ENCODE measurements at places on chromosomes 1 and 21. TPM values are rescaled to one million over a fixed set of nuclear protein-coding genes. Genes with fewer than 3 reads are reported as not detected.
A peak's percentile ranks its signal among the peaks of the same experiment; 100 is the strongest.

DNA sequence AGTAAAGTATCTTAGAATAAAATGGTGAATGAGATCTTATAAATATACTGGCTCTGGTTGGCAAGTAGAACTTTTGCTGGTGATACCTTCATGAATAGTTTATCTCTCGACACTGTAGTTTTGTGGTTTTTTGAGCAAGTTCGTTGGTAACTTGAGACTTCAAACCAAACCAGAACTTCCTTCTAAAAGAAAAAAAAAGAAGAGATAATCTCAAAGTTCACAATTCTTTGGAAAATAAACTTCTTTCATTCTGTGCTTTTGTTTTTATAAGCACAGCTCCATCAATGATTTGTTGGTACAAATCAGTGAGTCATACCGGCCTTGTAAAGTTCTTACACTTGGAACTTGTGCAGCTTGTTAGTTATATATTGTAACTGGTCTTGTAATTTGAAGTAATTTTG, 2.3 kb downstream of the HIPK1 start:
- DNase-seq = no peak

The ZFYVE9 gene
- 6.1 TPM for total RNA-seq

- no peak for DNase-seq
Observed at GRCh38 chr1:113118266-113118665, 45.3 kb downstream of the LRIG2 start.

The TMEM54 gene
- total RNA-seq = 1.4 TPM

GRCh38 chr1:58816747-58817221, 32.9 kb upstream of the JUN start:
- no peak for DNase-seq

The PACC1 gene
- 12.7 TPM for total RNA-seq

The NES gene
- 0.04 TPM for total RNA-seq

DNA sequence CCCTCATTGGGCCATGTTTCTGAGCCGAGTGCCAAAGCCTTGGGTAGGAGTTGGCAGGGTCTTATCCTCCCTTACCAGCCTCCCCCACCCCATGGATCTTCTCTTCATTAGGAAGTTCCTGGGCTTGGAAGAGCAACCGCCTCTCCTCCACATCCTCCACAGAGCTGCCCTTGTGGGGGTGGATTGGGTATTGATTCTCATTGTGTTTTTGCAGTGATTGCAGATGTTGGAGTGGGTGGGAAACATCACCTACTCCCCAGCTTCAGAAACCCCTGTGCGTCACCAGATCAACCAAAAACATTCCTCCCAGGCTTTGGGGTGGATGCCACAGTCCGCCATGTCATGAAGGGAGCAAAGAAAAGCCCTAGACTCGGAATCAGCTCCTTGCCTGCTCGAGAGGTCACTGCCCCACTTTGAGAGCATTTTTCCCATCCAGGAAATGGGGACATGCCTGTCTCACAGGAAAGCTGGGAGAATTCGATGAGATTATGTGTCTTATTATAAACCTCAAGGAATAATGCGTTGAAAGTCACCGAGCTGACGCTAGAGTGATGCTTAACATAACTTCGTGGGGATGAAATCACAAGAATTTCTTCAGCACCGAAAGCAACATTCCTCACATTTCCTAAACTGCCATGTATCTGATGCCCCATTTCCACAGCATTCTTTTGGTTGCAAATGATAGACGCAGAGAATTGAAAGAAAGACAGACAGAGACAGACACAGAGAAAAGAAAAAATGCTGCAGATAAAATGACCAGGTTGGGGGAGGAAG, 44.7 kb upstream of the ZBTB40 start:
- DNase-seq = no peak

- no peak for DNase-seq
Observed at GRCh38 chr1:152621993-152622392, 910 bp downstream of the LCE3A start.

DNA sequence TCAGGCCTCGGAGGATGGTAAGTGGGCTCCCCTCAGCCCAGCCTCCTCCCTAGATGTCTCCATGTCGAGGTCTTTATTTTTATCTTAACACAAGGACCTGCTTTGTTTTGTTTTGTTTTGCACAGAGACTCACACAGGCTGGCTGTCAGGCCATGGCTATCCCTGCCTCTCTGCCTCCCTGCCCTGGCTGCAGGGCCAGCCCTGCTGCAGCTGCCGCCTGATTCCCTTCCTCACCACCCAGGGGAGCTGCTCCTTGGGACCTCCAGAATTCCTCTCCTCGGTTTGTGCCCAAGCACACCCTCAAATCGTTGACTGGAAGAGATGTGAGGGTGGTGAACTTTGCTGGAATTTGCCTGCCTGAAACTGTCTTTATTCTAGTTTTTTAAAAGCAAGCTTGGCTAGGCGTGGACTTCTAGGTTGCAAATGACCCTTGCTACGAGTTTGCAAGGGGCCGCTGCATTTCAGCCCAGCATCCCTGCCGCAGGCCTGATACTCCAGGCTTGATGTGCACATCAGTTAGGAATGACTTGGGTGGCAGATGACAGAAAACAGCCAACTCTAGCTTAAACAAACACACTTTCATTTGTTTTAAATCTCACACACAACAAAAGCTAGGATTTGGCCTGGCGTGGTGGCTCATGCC, 37.1 kb downstream of the WNT9A start:
- DNase-seq = no peak

DNA sequence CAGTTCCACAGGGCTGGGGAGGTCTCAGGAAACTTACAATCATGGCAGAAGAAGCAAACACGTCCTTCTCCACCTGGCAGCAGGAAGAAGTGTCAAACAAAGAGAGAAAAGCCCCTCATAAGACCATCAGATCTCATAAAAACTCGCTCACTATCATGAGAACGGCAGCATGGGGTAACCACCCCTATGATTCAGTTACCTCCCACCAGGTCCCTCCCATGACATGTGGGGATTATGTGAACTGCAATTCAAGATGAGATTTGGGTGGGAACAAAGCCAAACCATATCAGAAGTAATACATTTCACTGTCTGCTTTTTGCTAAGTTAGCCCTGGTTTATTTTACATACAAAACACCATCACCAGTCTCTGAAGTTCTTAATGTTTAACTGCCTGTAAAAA, 68.5 kb downstream of the RBM11 start:
- DNase-seq = no peak

DNA sequence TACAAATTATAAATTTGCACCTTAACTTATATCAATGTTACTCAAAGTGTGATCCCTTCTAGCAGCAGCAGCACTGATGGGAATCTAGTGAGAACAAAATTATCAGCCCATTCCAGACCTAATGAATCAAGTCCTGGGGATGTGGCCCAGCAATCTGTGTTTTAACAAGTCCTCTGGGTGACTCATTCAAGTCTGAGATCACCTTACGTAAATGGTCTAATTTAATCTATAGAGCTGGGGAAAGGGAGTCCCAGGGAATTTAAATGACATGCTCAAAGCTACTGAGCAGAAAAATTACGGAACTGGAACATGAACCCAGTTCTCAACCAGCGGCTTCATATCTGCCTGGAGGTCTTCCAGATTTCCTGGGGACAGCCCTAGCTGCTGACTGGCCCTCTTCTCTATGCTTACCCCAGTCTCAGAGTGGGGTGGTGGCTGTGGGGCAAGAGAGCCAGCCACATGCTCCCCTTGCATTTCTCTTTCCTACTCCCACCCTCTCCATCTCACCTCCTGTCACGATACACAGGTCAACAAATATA, 220.0 kb downstream of the TM2D1 start:
- DNase-seq = no peak

- DNase-seq = no peak
Observed at GRCh38 chr1:54476530-54477109, 70.4 kb upstream of the SSBP3 start.

DNA sequence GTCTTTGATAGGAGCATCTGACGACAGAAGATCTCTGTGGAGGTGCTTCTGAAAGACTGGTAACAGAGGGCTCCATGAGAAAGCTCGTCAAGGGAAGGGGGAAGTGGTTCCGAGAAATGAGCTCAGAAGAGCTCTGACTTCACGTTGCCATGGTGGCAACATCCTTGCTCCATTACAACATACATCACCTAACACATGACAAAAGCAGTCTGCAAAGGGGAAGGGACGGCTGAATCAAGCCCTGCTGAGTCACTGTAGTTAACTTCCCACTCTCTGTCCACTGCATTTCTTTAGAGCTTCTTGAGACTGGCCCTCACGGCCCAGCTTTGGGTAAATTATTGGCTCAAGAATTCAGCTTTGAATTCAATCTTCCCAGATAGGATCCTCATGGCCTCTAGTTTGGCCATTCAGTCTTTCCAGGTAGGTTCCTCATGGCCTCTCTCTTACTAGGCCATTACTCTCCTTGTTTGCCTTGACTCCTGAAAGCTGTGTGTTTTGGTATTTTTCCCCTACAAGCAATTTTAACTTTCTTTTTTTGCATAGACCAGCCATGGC, 88.0 kb upstream of the ZNF648 start:
- DNase-seq = peak; percentile 9

DNA sequence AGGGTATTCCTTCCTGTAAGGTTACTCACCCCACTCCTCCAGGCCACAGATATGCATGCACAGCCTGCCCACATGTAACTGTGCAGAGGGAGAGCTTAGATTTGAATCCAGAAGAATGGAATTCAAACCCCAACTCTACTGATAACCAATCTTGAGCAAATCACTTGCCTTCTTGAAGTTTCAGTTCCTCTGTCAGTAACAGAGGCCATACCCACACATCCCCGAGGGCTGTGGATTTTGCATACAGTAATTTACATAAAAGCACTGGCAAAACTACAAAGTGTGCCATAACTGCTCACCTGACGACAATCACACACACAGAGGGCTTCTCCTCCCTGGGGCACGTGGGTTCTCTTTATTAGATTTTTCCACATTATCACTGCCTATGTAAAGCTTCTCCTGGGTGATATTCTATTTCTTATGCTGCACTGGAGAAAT, 18.6 kb downstream of the CD247 start:
- DNase-seq = peak; percentile 46

The MYOM3 gene
- total RNA-seq = not detected

GRCh38 chr1:241308471-241308870, 48.5 kb downstream of the RGS7 start:
- DNase-seq = no peak

DNA sequence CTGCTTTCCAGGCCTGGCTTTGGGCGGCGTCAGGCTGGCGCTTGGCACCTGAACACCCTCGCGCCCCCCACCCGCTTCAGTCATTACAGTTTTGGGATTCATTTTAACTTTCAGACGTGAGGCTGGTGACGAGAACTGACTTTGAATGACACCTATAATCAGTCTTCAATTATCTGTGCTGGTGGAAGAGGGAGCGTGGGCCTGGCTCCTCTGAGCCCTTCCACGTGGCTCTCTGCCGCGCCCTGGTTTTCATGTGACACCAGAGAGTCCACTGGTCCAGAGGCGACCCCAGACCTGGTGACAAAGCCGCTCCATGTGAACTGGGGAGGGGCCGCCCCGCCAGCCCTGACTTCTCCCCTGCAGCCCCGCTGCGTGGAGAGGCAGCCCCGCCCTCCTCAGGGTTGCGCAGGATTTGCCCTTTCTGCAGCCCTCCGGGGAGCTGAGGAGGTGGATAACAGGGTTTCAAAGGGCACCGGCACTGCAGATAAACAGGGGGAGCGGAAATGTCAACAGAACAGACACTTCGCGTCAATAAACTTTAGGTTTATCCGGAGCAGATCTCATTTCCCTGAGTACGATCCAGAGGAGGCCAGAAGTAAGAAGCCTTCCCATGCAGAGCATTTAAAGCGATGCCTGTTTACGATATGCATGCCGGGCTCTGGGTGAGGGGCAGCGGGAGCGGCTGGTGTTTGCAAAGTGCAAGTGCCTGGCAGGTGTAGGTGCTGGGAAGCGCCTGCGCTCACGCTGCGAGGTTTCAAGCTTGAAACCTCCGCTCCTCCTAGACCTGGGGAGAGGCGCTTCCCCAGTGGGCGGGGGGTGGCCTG, 56.4 kb downstream of the AJAP1 start:
- no peak for DNase-seq

GRCh38 chr1:159827102-159827490, 423 bp downstream of the SLAMF8 start:
- DNase-seq = no peak

DNA sequence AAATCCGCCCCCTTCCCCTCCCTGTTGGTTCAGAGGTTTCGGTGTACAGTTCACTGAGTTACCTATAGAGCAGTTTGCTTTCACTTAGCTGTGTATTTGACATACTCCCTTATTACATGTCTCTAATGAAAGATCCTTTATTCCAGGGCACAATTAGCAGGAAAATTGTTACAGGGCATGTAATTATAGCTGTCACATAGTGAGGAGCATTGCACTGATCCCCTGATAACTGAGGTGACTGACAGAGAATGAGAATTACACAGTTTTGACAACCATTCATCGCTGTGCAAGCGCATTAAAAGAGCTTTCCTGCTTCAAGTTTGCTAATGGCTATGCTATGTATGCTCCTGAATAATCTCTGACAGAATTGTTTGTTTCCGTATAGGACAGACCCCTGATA, 26.9 kb downstream of the DAP3 start:
- DNase-seq = no peak

- no peak for DNase-seq
Observed at GRCh38 chr21:16115461-16115860, 385.7 kb downstream of the USP25 start.

- DNase-seq = no peak
Observed at GRCh38 chr1:33903210-33903589, 39.3 kb downstream of the HMGB4 start.

The UBIAD1 gene
- total RNA-seq = 39.1 TPM

GRCh38 chr1:207025146-207025880, 7.2 kb downstream of the C1orf116 start:
- DNase-seq = no peak

- DNase-seq = no peak
Observed at GRCh38 chr1:93525431-93525830, 77.5 kb downstream of the FNBP1L start.

- DNase-seq = no peak
Observed at GRCh38 chr1:18440385-18441226, 40.1 kb upstream of the KLHDC7A start.

DNA sequence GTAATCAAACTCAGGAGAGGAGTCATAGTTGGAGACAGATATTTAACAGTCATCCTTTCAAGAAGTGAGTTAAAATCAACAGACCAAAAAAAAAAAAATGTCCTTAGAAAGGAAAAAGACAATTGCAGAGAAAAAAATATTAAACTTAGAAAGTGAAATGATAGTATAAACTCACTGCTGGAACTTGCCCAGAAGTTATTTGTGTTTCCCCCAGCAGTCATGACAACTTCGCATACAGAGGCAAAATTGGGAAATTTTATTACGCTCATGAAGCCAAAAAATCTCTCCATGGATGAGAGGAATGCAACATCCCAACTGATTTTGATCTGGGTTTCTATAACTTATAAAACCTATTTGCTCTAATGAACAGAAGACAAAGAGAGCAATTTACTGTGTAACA, 198.2 kb downstream of the LRRC7 start:
- no peak for DNase-seq

DNA sequence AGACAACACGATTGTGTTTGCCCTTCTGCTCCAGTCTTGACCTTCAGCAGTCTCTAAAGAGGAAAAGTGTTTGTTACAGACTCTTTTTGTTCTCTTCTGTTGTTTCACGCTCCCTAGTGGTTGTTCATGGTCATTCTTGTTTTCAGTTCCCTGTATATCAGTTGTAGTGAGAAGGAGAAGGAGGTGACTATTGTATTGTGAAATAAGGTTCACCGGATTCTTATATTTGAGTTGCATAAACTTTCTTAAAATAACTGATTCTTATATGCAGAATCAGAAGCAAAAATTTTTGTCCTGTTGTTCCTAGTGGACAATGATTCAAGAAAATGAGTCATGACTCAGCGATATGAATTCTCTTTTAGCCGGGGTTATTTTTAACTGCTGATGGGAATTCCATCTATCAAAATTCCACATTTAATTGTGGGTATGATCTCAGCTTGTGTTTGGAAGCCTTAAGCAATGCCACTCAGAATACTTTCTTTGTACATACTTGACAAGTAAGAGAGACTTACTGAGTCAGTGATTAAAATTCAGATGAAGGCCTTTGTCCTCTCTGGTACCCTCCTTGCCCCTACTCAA, 152.2 kb downstream of the CLEC20A start:
- DNase-seq = no peak

All from activated naive CD8-positive, alpha-beta T cell treated with anti-CD3 and anti-CD28 coated beads for 36 hours (primary cell).